ENCODE measurements at places on chromosomes 13 and 19.

GRCh38 chr13:112486386-112487126, 101.4 kb downstream of the TUBGCP3 start:
- no peak for DNase-seq

GRCh38 chr19:52584736-52585440, 14.8 kb downstream of the ZNF701 start:
- DNase-seq, result no peak

GRCh38 chr19:18784786-18785120, 6.4 kb downstream of the COMP start:
- DNase-seq, result no peak

GRCh38 chr13:27130223-27130978, 41.2 kb downstream of the USP12 start:
- DNase-seq, result peak; percentile 66

DNA sequence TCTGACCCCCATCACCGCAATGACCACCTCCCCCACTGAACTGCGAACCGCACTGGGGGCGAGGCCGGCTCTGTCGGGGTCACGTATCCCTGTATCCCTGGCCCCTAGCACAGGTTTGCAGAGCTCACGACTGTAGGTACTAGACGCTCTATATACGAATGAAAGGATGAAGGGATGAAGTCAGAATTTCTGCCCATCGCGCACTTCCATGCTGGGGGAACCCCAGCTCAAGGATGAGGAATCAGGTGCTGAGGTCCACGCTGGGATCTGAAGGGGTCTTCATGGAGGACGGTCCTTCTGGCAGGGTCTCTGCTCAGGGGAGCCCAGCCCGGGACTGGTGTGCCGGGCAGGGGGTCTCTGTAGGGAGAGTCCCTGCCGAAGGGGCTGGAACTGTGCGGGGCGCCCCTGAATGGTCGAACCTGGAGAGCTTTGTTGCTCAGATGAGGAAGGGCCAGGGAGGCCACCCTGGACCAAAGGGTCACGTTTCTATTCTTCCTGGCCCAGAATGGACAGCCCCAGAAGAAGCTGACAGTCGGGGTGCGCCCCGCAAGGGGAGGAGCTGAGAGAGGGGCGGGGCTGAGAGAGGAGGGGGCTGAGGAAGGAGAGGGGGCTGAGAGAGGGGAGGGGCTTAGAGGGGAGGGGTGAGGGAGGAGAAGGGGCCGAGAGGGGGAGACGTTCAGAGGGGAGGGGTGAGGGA, 37.9 kb upstream of the SEMA6B start:
- no peak for DNase-seq

GRCh38 chr13:112346899-112347229, 29.3 kb upstream of the SPACA7 start:
- no peak for DNase-seq

DNA sequence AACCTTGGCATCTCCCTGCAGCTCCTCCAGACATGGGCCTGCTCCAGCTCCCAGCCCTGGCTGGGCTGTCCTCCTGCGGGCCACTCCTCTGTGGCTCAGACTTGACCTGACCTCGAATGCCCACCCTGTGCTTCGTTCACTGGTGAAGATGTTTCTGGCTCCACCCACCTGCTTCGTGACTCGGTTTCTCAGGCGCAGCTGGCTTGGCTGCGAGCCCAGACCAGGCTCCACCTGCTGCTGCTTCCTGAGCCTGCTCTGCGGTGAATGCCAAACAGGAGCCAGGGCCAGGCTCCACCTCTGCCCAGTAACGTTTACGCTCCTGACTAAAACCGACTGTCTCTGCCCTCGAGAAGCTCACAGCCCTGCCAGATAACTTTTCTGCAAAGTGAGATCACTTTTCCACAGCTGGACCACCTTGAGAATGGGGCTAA, 8.9 kb upstream of the RSPH6A start:
- no peak for DNase-seq

- DNase-seq, result peak; percentile 22
Observed at GRCh38 chr13:26377038-26377437, 123.1 kb downstream of the CDK8 start.

DNA sequence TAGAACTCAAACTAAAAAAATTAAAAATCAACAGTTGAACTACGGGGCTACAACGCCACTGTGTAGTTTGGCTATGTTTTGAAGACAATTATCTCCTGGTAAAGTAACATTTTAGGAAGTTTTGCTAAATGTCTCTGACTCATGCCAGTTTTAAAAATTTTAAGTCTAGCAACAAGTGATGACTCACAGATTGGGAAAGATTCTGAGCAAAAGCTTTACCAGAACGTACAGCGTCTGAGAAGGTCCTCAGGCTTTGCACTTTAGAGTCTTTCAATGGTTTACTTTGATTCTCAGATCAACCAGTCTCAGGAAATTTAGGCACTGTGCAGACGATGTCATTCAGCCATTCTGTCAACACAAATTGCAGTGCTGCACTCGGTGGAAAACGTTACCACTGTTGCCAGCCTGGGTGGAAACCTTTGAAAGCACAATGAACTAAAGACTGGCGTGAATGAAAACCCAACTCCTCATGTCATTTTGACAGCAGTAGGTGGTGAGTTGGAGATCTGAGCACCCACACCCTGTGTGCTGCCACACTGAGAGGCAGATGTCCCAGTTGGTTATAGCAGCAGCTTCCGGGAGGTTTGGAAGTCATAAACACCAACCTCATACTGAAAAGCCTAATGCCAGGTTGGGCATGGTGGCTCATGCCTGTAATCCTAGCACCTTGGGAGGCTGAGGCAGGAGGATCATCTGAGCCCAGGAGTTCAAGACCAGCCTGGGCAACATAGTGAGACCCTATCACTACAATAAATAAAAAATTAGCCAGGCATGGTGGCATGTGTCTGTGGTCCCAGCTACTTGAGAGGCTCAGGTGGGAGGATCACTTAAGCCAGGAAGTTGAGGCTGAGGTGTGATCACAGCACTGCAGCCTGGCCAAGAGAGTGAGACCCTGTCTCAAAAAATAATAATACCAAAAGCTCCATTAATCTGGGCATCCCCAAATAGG, 6.3 kb upstream of the WTIP start:
- peak; percentile 87 for DNase-seq

GRCh38 chr19:3243819-3244700, 19.6 kb downstream of the CELF5 start:
- DNase-seq, result peak; percentile 66

- DNase-seq, result no peak
Observed at GRCh38 chr13:20691616-20692015, 11.9 kb upstream of the IL17D start.

- DNase-seq, result peak; percentile 45
Observed at GRCh38 chr19:54481326-54481930, 8.3 kb upstream of the CDC42EP5 start.

DNA sequence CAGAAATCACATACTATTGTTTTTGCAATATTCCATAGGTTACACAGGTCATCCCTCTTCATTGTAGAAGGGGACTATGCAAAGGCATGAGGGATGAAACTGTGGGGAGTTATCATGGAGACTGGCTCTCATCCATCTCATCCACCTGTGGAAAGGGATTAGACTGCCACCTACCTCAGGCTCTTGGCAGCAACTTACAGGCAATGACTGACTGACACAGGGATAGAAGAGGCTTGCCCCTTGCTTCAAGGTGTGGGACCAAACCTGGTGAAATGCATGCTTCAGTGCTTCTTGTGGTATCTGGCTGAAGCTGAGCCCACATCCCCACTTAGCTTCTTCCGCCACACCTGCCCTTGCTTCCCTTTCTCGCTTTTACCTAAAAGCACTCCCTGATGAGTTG, 341.3 kb downstream of the GPC5 start:
- no peak for DNase-seq

- no peak for DNase-seq
Observed at GRCh38 chr13:22399801-22400420, 729.0 kb downstream of the FGF9 start.

DNA sequence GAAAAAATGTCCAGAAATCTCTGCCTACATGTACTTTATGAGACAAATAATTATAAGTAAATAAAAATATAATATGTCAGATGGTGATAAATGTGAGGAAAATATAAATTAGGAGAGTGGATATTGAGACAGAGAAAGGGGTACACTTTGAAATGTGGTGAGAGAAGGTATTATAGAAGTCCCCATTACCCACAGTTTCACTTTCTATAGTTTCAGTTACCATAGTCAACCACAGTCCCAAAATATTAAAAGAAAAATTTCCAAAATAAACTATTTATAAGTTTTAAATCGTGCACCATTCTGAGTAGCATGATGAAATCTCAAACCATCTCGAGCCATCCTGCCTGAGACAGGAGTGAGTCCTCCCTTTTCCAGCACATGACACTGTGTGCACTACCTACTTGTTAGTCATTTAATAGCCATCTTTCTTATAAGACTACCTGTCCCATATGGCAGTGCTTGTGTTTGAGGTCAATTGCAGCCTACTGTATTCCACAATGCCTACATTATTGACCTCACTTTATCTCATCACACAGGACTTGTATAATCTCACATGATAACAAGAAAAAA, 653.7 kb downstream of the DACH1 start:
- no peak for DNase-seq

DNA sequence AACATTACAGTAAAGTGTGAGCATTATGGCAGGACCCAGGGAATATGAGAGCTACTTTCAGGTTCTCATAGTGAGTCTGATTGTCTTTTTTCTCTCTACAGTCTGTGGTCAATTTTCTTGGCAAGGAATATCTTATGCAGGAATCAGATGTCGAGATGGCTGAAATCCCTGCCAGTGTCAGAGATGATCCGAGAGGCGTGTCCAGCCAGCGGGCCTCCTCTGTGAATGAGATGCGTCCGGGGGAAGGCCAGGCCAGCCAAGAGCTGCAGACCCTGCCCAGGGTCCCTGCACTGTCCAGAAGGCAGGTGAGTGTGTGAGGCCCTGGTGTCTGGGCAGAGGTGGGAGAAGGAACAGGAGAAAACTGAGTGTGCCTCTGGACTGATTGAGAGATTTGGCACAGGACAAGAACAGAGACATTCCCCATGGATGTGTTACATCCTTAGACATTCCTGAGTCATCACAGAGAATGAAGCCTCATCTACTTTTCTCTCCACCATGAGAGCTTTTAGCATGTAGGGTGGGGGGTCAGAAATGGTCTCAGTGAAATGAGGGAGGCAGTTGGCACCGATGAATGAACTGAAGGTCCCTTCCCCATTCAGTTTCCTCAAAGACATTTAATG, 27.3 kb upstream of the EDDM13 start:
- DNase-seq, result peak; percentile 59

DNA sequence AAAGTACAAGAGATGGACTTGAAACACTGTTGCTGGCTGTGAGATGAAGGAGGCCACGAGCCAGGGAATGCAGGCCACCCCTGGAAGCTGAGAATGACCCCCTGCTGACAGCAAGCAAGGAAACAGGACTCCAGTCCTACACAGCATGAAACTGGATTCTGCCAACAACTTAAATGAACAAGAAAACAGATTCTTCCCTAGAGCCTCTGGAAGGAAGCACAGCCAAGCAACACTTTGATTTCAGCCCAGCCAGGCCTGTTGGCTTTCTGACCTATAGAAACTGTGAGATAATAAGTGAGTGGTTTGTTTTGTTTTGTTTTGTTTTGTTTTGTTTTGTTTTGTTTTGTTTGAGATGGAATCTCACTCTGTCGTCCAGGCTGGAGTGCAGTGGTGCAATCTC, 105.3 kb upstream of the CACNA1A start:
- no peak for DNase-seq

DNA sequence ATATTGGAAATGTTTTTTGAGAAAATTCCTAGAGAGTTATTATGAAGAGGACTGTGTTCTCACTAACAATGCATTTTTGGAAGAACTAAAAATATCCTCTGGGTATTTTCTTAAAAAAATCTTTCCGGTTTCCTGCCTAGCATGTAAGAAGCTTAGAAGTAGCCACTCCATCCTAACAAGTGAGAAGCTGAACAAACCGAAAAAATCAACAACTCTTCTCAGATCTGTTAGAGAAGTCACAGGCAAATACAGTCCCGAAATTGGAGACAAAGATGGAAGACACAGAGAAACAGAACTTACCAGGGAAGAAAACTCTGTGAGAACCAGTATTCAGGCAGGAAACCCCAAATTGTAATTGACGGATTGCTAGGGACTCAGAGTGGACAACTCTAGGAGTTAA, 173.0 kb downstream of the KLF12 start:
- DNase-seq, result no peak

- peak; percentile 28 for DNase-seq
Observed at GRCh38 chr13:68697551-68697950, 1410.1 kb upstream of the ATXN8OS start.

Measured in fibroblast of skin of right biceps (primary cell).